Activated T-cell treated with anti-CD3 and anti-CD28 coated beads for 24 hours (primary cell): ENCODE measurements at places on chromosomes 12 and 14.
A peak's percentile ranks its signal among the peaks of the same experiment; 100 is the strongest.

- DNase-seq = no peak
Measured at GRCh38 chr14:94601884-94602391, 10.3 kb upstream of the SERPINA3 start.

DNA sequence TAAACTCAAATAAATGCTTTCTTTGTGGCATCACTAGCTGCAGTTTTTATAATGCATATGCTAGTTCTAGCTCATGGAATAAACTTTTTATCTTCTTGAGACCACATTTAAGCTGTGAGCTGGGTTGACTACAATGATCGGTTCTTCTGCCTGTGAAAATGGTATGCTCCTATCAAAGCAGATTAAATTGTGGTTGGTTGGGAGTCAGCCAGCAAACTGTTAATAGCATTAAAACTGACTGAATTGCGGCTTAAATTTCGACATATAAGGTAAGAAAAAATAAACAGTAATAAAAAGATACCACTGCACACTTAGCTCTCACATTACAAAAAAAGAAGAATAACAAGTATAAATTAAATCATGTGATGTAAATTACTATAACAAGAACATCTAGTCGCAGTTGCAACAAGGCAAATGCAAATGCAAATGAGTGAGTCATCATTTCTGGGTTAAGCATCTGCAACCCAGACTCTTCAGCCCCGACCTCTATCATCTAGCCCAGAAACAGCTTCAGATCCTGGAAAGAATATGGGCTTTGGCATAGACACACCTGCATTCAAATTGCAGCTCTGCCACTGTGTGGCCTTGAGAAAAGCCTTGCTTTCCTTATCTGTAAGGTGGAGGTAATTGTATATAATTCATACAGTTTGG lies 19.8 kb upstream of the DHRS7 start:
- no peak for DNase-seq

DNA sequence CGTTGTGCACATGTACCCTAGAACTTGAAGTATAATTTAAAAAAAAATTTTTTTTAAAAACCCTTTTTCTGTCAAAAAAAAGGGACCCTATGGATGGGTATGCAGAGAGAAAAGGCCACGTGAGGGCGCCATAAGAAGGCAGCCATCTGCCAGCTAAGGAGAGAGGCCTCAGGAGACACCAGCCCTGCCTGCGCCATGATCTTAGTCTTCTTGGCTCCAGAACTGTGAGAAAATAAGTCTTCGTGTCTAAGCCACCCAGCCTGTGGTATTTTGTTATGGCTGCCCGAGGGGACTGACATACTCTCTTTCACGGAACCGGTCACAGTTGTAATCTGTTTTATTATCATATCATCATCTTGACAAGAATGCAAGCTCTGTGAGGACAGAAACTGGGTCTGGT lies 174.8 kb downstream of the EFCAB11 start:
- DNase-seq = no peak

- no peak for DNase-seq
Measured at GRCh38 chr12:4031703-4032291, 158.6 kb upstream of the PARP11 start.

GRCh38 chr12:46956451-46957035 lies 122.9 kb upstream of the PCED1B start:
- no peak for DNase-seq

GRCh38 chr14:74579447-74580274 lies 32.4 kb downstream of the LTBP2 start:
- peak; percentile 33 for DNase-seq

DNA sequence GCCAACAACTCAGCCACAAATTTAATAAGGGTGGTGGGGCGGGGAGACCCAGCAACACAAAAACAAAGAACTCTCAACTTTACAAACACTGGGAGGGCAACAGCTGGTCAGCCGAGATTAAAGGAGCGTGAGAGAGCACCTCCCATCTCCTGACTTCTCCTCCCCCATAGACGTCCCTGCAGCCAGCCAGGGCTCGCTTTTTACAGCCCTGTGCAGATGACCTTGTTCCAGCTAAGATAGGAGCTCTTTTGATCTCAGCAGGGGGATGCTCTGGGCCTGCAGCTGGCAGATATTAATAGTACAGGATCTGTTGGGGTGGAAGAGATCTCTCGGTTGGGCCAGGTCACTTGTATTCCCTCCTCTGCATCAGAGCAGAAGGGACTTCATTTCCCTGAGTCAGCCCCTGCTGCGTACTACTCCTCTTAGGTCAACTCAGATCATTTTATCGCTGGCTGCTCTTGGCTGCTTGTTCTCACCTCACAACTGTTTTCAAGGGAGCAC lies 475.8 kb downstream of the RAD51B start:
- DNase-seq = no peak

GRCh38 chr12:70719672-70720420 lies 82.6 kb upstream of the PTPRB start:
- DNase-seq = peak; percentile 4

- no peak for DNase-seq
Measured at GRCh38 chr14:69036757-69037506, 57.8 kb upstream of the ACTN1 start.

- no peak for DNase-seq
Measured at GRCh38 chr12:109455706-109456105, 21.4 kb downstream of the KCTD10 start.

DNA sequence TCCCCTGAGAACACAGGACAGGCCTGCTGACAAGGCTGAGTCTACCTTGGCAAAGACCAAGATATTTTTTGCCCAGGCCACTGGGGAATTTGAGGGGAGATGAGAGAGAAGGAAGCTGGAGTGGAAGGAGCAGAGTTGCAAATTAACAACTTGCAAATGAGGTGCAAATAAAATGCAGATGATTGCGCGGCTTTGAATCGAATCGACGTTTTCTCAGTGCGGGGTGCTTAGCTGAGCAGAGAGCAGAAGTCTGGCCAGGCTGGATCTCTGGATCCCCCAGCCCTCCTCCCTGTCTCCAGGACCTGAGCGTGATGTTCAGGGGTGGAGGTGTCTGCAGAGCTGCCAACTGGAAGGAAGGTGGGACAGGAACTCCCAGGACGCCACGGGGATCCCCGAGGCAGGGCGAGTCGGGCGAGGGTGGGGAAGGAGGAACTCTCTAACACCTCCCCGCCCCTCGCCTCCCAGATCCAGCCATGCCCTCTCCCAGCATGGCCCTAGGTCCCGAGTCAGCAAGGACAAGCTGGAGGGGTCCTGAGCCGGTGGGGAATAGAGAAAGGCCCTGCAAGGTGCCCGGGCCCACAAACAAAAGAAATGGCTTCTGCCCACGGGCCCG lies 527 bp upstream of the CARMIL3 start:
- DNase-seq = no peak

DNA sequence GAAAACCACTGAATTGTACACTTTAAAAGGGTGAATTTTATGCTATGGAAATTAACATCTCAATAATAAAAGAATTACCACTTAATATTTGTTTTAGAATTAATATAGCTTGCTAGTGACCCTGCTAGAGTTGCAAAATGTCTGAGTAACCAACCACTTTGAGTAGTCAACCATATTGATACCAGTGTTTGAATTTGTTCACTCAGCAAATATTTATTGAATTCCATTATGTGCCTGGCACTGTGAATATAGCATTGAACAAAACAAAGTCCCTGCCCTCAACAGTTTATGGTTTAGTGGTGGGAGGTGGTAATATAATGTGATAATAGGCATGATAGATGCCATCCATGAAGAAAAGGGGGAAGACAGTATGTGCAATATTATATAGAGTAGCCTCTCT lies 4.6 kb downstream of the SNRPF start:
- no peak for DNase-seq

DNA sequence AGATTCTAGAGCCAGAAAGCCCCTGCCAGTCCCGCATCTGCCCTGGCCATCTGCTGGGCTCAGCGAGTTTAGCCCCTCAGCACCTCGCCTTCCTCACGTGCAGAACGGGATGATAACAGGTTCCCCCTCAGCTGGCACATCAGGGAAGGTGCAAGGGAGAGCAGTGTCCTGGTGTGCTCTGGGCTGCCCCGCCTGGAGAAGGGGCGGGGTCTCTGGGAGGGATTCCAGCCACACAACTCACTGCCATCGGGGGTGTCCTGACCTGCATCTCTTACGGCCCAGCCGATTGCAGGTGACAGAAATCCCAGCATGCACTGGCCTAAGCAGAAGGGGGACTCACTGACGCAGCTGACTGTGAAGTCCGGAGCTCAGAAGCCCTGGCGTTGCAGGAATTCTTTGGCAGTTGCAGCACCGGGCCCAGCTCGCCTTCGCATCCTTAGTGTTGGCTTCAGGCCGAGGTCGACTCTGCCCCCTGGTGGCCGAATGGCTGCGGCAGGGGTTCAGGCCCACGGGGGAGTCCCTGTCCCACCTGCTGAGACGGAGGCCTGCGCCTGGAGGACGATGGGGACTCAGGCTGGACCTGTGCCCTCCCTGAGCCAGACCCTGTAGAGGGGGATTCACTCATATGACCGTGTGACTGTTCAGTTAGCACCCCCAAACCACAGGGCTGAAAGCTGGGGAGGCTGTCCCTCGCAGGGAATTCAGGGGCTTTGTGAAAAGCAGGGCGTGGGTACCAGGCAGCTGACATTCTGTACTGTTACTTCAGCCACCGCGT lies 178.6 kb downstream of the ADGRD1 start:
- peak; percentile 64 for DNase-seq

DNA sequence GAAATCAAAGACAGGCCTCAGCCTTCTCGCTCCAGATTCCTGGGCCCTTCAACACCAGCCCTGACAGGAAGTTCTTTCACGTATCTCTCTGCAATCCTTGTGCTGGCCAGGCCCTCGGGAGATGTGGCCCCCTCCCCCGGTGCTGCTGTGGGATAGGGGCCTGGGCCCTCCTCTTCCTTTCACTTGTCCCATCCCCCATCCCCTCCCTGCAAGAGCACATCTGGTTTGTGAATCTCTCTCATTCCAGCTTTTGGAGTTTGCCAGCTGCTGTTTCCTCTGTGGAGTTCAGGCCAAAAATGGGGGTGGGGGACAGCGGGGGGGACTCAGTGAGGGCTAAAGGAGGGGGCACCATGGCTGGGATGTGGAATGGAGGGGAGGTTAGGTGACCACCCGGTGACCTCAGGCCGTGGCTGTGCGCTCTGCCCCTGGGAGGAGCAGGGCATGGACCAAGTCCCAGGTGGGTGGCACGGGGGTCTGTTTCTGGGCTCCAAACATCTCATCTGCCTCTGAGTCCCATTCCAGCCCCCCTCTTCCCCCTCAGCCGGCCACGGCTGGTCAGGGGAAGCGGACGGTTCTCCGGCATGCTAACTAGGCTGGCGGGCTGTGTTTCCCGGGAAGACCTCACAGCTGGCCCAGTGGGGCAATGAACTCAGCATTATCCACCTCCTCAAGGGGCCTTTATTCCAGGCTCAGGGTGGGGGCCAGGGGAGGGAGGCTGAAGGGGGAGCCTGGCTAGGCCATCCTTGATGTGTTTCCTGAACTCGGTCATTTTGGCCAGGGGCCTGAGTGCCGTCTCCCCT lies 7.4 kb downstream of the LRP1 start:
- DNase-seq = no peak

DNA sequence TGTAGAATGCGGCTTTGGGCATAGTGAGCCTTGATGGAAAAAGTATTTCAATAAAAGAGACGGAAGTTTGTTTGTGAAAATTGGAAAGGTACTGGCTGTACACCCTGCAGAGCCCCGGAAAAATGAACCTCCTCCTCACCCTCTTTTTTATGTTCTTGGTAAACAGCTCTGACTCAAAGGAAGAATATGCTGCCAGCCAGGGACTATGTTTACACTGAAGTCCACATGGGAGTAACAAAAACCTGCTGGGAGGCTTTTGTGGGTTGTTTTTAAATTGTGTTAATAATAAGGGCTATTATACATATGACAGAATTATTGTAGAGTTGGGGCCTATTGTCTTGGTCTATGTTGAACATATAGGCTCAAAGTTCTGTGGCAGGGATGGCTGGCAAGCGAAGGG lies 70.7 kb downstream of the TTC8 start:
- no peak for DNase-seq

GRCh38 chr14:32635061-32635719 lies 303.5 kb upstream of the NPAS3 start:
- no peak for DNase-seq

DNA sequence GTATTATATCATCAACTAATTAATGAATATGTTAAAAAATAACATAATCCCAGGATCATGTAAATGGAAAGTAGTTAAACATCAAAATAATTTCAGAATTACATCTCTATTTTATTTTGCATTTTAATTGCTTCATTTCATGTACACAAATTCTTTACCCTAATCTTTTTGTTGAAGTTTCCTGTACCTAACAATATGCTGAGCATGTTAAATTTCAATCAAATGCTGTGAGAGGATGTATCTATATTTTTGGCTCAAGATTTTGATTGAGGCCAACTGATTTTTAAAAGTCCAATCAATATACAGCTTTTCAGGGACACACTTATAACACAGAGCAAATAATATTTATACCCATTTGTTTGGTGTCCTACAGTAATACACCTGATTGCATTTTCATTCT lies 6.4 kb downstream of the GPRC5D start:
- DNase-seq = no peak

GRCh38 chr14:74062809-74063150 lies 21.5 kb downstream of the ALDH6A1 start:
- no peak for DNase-seq

- DNase-seq = no peak
Measured at GRCh38 chr14:87864356-87865270, 128.4 kb downstream of the GALC start.

DNA sequence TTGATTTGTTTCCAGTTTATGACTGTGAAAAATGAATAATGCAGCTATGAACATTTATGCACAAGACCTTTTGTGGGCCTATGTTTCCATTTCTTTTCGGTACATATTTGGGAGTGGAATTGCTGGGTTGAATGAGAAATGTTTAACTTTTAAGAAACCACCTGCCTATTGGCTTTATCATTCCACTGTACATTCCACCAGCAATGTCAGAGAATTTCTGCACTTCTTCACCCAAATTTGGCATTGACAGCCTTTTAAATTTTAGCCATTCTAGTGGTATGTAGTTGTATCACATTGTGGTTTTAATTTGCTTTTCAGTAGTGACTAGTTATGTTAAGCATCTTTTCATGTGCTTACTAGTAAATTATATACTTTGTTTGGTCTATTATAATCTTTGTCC lies 317.0 kb upstream of the TMTC1 start:
- no peak for DNase-seq

DNA sequence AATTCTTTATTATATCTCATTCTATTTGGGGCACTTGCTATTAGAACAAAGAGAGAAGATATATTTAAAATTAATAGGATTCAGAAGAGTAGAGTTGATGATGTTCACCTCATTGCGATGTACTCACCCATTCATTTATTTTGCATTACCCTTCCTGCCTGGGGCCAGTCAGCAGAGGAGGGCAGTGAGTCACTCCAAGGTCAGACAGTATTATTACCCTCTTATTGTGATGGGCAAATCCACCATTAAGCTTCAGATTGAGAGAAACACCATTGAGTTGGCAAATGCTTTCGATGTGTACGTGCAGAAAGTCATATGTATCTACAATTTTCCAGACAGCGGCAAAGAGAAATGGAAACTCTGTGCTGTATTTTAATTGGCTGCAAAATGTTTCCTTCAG lies 134.2 kb downstream of the BICD1 start:
- no peak for DNase-seq

DNA sequence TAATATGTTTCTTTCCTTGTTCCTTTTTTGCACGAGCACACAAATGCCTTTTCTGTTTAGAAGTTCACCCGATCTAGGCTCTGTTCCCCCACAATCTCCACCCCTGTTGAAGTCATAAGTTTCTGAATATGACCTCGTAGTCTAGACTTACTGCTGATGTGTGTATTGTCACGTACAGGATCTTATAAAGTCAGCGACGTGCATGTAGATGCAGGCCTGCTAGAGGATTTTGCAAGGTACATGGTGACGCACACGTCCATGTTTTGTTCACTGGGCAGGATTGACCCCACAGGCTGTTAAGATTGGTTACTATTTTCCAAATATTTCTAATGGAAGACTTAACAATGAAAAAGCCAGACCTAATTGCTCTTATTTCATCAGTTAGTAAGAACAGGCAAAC lies 46.2 kb upstream of the CCDC91 start:
- no peak for DNase-seq
